ENCODE measurements at places on chromosomes 5 and 9.

DNA sequence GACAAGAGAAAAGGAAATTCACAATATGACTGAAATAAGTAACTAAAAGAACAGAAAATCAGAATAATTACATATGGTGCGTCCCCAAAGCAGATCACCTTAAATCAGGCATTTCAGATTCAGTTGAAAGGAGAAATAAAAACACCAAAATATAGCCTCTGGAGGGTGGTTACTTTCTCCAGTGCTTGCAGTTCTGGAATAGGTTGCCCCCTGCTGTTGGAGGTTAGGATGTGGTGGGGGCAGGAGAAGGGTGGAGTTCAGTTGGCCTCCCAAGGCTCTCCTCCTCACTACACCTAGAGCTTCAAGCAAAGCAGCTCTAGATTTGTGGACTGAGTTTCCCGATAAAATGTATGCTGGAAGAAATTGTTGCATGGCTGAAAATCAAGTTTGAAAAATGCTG is 338.2 kb upstream of the TLE4 start:
- peak; percentile 46 for DNase-seq

- DNase-seq, result no peak
These were observed 477.3 kb downstream of the DIRAS2 start for GRCh38 chr9:90165281-90165680.

GRCh38 chr5:157821822-157822622 is 36.9 kb downstream of the CLINT1 start:
- peak; percentile 40 for DNase-seq

- no peak for DNase-seq
These were observed 6.0 kb downstream of the PDGFRB start for GRCh38 chr5:150149618-150150017.

- DNase-seq, result no peak
These were observed 1474.3 kb upstream of the CDH6 start for GRCh38 chr5:29719171-29719570.

GRCh38 chr9:90872835-90873294 is 71.2 kb downstream of the SYK start:
- peak; percentile 13 for DNase-seq

GRCh38 chr5:102498271-102499034 is at the start of gene SLCO6A1:
SLCO6A1 (minus strand) TSS chr5:102499001; CDS start chr5:102498844, 157 bp downstream.
- no peak for DNase-seq

- DNase-seq, result peak; percentile 92
These were observed 30.4 kb downstream of the DUSP1 start for GRCh38 chr5:172740428-172741205.

DNA sequence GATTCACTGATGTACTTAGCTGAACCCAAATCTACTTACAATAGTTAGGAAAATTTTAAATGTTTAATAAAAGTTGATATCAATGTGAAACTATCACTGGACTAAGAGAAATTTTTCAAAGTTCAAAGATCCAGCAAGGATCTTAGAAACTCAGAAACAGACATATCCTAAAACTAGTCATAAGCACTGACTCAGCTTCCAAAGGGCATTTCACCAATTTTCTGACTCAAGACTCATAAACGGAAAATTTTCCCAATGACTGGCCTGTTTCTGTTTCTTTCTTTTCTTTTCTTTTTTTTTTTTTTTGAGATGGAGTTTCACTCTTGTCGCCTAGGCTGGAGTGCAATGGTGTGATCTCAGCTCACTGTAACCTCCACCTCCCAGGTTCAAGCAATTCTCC is 66.6 kb downstream of the CDC14B start:
- peak; percentile 84 for DNase-seq

GRCh38 chr9:117072216-117072615 is 342.6 kb downstream of the ASTN2 start:
- DNase-seq, result no peak

GRCh38 chr9:125644819-125645507 is 62.0 kb downstream of the MAPKAP1 start:
- DNase-seq, result peak; percentile 35

GRCh38 chr9:120755044-120755443 is 38.2 kb downstream of the FBXW2 start:
- DNase-seq, result no peak

- no peak for DNase-seq
These were observed 170.2 kb downstream of the MAPKAP1 start for GRCh38 chr9:125536776-125537175.

- no peak for DNase-seq
These were observed 36.7 kb downstream of the RNF44 start for GRCh38 chr5:176500511-176500910.

GRCh38 chr9:134743853-134744252 is 102.2 kb downstream of the COL5A1 start:
- DNase-seq, result peak; percentile 29

- DNase-seq, result peak; percentile 44
These were observed 1.3 kb downstream of the MACIR start for GRCh38 chr5:103259705-103260355.

DNA sequence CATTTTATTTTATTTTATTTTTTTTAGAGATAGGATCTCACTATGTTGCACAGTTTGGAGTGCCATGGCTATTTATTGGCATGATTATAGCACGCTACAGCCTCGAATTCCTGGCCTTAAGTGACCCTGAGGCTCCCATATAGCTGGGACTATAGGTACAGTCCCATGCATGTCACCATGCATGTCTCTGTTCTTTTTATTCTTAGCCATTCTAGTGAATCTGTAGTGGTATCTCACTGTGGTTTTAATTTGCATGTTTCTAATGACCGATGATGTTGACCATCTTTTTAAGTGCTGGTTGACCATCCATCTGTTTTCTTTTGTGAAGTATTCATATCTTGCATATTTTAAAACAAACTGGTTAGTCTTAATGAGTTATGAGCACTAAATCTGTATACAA is 76.1 kb downstream of the SLC44A1 start:
- DNase-seq, result no peak

- DNase-seq, result peak; percentile 55
These were observed 737 bp downstream of the SLC1A3 start for GRCh38 chr5:36607114-36607571.

GRCh38 chr5:66966439-66966838 is 230.2 kb downstream of the CD180 start:
- DNase-seq, result no peak

GRCh38 chr9:96080364-96080763 is 204.9 kb downstream of the ERCC6L2 start:
- no peak for DNase-seq

GRCh38 chr5:146043722-146044121 is 61.7 kb downstream of the PLAC8L1 start:
- DNase-seq, result no peak

- peak; percentile 93 for DNase-seq
These were observed 389.1 kb downstream of the ENC1 start for GRCh38 chr5:74251141-74252035.

DNA sequence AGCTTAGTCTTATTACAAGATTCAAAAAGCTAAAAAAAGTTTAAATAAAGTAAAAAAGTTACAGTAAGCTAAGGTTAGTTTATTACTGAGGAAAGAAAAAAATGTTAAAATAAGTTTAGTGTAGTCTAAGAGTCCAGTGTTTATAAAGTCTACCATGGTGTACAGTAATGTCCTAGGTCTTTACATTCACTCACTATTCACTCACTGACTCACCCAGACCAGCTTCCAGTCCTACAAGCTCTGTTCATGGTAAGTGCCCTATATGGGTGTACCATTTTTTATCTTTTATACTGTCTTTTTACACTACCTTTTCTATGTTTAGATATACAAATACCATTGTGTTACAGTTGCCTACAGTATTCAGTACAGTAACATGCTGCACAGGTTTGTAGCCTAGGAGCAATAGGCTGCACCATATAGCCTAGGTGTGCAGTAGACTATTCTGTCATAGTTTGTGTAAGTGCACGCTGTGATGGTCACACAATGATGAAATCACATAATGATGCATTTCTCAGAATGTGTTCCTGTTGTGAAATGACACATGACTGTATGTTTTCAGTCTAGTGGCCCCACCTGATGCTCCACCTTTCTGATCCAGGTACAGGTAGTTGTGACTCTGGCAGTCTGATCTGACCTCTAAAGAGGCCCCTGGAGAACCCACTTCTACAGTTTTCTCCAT is 45.7 kb downstream of the SNX18 start:
- DNase-seq, result peak; percentile 13

GRCh38 chr9:126638571-126639132 is 24.9 kb downstream of the LMX1B start:
- no peak for DNase-seq

DNA sequence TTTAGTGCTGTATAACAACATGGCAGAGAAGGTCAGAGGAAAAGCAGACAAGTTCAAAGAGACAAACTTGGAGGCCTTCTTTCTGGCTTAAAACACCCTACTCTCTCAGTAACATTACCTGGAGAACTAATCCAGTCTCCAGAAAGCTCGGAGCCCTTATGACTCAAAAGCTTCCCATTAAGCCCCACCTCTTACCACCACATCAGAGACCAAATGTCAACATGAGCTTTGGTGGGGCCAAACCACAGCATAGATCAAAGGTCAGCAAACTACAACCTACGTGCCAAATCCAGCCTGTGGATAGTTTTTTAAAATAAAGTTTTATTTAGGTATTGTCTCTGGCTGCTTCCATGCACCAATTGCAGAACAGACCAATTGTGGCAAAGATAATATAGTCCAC is 589.9 kb downstream of the DNAH5 start:
- DNase-seq, result no peak

DNA sequence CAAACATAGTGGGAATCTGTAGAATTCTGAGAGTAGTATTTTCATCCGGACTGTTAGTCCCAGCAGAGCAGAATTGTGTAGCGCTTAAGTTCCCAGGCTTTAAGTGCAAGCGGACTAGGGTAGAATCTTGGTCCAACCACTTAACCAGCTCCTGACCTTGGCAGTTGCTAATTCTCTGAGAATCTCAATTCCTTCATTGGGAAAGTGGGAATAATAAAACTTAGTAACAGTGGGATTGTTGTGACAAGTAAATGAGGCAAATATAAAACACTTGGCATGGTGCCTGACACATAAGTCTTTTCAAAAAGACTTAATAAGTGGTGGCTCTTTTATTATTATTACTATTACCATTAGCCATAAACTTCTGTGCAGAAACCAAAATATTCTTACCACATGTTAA is 8.4 kb upstream of the SLC1A3 start:
- no peak for DNase-seq

DNA sequence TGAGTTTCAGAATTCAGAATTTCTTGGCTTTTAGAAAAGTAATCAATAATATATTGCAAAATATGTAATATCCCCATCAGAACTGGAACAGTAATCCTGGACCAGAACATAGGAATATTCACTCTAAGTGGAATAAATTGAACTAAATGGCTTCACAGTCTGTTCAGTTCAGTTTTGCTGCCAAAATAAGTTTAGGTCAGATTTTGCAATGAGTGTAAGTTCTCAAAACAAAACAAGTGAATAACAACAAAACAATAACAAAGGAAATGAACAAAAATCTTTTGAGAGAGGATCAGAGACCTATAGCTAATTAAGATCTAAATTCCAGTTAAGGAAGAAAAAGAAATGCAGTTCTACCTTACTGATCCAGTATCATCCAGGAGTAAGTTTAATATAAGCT is 9.3 kb downstream of the PTGER4 start:
- DNase-seq, result no peak

- no peak for DNase-seq
These were observed 140.1 kb upstream of the GRIA1 start for GRCh38 chr5:153350175-153350883.

- no peak for DNase-seq
These were observed 481.6 kb downstream of the SPATA31A7 start for GRCh38 chr9:61671276-61671973.

GRCh38 chr5:133205204-133205603 is 153.4 kb downstream of the HSPA4 start:
- DNase-seq, result peak; percentile 37

- DNase-seq, result peak; percentile 13
These were observed 173.8 kb downstream of the MAST4 start for GRCh38 chr5:66769839-66770617.

GRCh38 chr5:17163221-17163620 is 54.2 kb upstream of the BASP1 start:
- DNase-seq, result no peak

DNA sequence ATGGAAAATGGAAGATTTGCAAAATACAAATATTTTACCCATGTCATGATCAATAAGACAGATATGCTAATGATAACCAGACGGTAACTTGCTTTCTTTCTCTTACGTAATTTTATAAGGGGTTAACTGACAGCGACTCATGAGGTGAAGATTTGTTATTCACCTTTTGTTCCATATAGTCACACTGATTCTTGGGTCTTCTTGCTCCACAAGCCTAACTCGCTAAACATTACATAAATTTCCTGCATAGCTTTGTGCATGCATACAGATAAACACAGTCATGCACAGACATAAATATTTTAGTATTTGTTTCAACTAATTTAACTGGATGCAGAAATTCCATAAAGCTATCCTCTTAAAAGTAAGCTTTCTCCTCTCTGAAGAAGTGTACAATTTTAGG is 225.9 kb downstream of the VPS13A start:
- no peak for DNase-seq

DNA sequence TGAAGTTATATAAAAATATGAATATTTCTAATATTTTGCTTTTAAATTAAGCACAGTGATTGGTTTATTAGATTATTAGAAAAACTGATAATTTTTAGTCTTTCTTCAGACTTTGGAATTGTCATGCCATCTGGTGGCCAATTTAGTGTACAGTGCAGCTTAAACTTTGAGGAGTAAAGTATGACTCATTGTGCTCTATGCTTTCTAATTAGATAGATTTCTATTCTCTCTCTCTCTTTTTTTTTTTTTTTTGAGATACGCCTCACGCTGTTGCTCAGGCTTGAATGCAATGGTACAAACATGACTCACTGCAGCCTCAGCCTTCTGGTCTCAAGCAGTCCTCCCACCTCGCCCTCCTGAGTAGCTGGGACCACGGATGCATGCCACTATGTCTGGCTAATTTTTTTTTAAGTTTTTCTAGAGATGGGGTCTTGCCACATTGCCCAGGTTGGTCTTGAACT is 42.1 kb upstream of the GPR21 start:
- peak; percentile 94 for DNase-seq

- no peak for DNase-seq
These were observed 189.0 kb upstream of the MEF2C start for GRCh38 chr5:89071941-89072331.

DNA sequence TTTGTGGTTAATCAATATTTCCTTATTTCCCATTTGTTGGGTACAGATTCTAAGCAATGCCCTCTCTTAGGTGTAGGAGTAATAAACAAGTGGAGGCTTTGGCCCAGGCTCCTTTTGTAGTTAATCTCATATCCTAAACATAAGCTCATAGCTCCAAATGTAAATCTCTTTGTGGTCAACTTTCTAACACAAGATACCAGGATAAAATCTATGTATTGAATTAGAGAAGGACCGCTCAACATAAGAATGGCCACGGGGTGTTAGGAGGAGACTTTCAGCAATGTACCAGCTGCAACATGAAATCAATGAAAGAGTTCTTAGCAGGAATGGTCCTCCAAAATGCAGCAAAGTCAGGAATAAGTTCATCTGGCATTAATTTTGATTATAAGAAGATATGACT is 334.5 kb upstream of the ITGA1 start:
- DNase-seq, result no peak
